Stimulated activated CD4-positive, alpha-beta T cell treated with anti-CD3 and anti-CD28 coated beads, TNF-alpha, amount 100 ng/mL, for 48 hours (primary cell): ENCODE measurements at places on chromosomes 5 and 9.

DNA sequence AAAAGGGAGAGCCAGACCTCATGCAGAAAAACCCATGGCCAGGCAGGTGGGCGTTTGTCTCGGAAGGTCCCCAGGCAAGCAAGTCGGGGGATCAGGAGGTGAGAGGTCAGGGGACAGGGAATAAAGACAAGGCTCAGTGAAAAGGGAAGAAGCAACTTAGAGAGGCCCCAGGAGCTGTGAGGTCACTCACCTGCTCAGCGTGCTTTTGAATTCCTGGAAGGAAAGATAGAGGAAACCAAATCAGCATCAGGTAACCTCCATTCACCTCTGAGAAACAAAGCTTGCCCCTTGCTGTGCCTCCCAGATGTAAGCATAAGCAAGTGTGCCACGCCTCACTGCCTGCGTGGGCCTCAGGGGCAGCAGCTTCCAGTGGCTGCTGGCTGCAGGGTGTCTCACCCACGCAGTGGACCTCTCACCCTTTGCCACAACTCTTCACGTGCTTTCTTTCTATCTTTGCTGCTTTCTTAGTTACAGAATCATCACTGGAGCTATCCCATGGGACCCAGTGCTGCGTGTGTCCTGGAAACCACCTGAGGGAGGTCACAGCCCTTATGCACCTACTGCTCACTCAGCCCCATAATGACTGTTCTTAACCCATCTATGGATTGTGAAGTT is 6.0 kb downstream of the TRIM7 start:
- no peak for DNase-seq

GRCh38 chr5:11878814-11879213 is 25.4 kb downstream of the CTNND2 start:
- DNase-seq = no peak

DNA sequence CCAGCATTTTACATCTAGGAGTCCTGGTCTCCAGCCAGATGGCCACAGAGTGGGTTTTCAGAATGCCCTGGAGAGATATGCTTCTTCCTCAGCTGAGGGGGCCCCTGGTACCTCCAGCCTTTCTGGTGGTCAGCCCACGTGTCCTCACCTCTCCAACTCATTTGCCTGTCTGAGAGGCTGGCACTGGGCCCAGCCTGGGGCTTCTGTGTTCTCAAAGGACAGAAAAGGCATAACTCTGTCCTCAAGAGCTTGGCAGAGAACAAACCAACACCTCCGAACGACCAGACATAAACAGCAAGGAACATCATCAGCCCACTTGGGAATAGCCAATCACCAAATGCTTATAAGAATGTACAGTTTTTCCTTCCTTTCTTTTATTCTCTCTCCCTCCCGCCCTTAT is 17.1 kb downstream of the ENG start:
- DNase-seq = no peak

GRCh38 chr5:132003170-132003744 is 8.2 kb downstream of the ACSL6 start:
- no peak for DNase-seq

GRCh38 chr9:12718482-12719026 is 25.4 kb downstream of the TYRP1 start:
- no peak for DNase-seq

- DNase-seq = no peak
These were observed 77.5 kb upstream of the UNC5A start for GRCh38 chr5:176732736-176733405.

DNA sequence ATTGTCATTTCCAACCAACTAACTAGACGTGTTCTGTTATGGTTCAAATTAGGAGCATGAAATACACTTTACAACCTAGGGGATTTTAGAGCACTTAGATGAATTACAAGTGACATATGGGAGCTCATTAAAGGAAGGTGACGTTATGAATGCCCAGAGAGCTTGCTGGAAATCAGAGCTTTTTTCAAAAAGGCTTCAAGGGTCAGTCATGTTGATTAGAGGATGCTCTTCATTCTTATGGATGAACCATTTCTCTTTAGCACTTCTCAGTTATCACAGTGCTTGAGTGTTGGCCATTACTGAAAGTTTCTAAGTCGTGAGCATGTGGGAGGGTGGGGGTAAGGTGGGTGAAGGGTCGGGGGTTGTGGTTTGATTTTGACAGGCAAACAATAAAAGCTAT is 1245.5 kb upstream of the DMAC1 start:
- DNase-seq = no peak

DNA sequence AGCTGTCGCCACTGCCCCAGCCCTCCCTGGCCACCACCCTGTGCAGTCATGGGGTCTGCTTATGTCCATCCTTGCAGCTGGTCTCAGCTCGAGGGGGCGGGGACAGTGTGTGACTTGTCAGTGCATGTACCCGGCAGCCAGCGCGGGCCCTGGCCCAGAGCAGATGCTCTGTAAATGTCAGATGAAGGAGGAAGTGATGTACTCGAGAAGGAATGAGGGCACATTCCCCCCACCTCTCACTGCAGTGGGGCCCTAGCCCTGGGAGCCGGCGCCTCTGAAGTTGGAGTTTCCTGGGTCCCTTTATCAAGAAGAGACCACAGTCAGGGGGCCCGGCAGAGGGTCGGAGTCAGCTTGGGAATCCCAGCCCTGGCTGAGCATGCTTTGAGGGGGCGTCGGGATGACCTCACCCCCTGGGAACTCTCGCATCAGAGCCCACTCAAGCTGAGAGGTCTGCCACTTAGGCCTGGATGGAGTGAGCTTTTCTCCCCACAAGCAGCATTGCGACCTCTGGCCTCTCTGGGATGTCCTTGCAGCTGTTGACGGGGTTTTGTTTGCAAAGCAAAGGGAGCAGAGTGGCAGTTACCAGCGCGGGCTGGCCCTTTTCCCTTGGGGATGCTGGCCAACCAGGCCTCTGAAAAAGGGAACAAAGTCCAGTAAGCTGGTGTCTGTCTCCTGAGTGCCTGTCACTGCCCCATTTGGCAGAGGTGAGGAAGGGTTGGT is 19.0 kb downstream of the NEURL1B start:
- no peak for DNase-seq
